ENCODE measurements at places on chromosomes 5 and 9. TPM values are rescaled to one million over a fixed set of nuclear protein-coding genes. Genes with fewer than 3 reads are reported as not detected.

GRCh38 chr5:176611435-176611834 is 1.5 kb upstream of the GPRIN1 start:
- DNase-seq, result peak; percentile 93

GRCh38 chr5:127827451-127827850 is 124.3 kb downstream of the CCDC192 start:
- DNase-seq, result no peak

Gene C9orf50
- not detected for total RNA-seq

Gene ADAMTS19
- not detected for total RNA-seq

Gene MYOZ3
- 0.57 TPM for total RNA-seq

- no peak for DNase-seq
These were observed 68.6 kb downstream of the SH3PXD2B start for GRCh38 chr5:172385707-172386106.

GRCh38 chr5:67992923-67993322 is 222.6 kb upstream of the PIK3R1 start:
- DNase-seq, result no peak

DNA sequence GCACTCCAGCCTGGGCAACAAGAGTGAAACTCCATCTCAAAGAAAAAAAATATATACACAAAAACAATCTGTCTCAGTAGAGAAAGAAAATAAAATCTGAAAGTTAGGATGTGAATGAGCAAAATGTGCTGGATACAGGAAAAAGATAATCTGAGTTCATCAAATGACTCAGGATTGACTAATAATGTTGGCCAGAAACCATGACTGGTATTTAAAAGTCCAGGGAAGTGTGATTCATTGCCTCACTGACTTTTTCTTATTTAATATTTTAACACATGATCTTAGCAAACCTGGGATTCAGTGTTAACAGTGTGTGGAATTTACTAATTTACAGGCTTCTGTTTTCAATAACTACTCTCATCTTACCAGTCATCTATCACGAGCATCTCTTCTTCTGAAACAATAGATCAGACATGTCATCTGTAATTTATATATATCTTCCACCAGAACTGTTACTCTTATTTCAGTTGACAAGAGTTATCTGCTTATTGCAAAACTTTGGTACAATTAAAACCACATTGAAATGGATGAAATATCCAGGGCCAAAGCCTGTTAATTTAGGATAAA is 256.7 kb downstream of the CDH12 start:
- DNase-seq, result no peak

Gene ZNF366
- total RNA-seq, result 5.0 TPM

DNA sequence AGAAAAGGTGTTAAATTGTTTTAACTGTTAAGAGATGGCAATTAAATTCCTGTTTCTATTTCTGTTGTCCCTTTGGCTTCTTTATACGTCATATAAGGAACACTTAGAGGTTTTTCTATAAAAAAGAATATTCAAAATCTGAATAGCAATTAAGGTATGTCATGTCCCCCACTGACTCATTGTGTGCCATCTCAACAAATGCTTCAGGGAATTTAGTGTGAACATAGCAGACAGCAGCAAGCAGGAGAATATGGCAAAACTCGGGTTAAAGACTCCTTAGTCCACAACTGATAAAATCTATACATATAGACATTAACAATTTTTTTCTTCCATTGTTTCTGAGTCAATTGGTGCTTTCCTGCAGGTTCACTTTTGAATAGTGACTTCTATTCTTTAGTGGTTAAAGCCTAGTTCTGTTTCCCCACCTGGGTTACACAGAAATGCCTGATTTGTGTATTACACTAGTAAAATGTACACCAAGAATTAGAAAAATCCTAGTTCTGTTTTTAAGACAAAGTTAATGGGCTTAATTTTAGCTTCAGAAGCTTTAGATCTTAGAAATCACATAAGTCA is 17.9 kb upstream of the RPS23 start:
- DNase-seq, result no peak

Gene COL5A1
- total RNA-seq, result 71.1 TPM

Data from posterior vena cava (tissue), 2 donors.